NCI-H446 treated with DMSO at 0.1 percent for 48 hours (cell line): ENCODE measurements at places on chromosomes 6 and 20.

DNA sequence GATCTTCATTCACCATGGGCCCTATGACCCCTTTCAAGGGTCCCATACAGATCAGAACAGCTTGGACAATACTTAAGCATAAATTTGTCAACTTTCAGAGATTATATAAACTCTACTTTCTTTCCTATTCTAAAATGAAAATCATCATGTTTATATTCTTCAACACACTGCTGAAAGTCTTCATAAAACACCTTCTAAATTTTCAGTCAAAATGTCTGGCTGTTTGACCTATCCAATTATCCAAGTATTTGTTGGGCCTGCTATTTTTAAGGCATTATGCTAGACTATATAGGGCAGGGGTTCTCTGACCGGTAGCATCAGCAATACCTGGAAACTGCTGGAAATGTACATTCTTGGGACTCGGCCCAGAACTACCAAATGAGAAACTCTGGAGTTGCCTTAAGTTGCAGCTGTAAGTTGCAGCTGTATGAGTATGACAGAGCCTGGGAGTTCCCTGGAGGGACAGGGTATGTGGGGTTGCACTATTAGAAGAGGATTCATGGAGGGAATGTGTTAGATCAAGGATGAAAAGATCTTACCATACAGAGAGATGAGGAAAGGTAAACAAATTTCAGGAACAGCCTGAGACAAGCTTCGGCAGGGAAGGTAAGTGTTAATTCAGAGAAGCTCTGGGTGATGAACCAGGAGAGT lies 293.0 kb downstream of the ADGB start:
- no peak for DNase-seq

DNA sequence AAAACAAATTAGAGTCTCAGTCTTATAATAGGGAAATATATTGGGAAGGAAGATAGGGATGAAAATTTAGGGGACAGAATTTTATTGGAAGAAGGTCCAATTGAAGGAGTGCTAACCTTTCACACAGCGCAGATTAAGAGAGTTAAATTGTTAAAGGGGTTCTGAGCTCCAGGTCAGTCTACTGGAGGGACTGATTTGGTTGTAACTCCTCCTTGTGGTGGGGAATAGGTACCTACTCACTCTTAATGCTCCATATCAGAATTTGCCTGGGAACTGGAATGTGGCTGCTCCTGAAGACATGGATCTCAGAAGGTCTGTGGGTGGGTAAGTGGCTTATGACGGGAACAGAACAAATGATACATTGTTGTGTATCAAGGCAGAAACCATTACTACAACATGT lies 143.5 kb downstream of the FLRT3 start:
- no peak for DNase-seq

DNA sequence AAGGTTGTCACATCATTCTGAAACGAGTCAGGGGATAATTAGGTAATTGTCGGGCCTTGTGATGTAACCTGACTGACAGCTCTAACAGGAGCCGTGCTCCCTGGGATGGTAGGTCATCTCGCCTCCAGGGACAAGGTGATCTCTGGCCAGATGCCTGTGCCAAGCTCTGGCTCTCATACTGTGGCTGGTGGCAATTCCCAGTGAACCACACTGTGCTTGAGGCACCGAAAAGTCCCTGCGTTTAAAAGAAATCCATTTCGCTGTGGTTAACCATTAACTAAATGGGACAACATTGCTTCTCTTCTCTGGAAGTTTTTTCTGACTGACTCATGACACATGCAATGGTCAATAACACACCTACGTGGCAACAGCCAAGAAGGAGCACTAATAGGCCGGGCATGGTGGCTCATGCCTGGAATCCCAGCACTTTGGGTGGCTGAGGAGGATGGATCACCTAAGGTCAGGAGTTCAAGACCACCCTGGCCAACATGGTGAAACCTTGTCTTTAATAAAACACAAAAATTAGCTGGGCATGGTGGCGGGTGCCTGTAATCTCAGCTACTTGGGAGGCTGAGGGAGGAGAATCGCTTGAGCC lies 669.2 kb downstream of the PRKN start:
- DNase-seq = no peak

DNA sequence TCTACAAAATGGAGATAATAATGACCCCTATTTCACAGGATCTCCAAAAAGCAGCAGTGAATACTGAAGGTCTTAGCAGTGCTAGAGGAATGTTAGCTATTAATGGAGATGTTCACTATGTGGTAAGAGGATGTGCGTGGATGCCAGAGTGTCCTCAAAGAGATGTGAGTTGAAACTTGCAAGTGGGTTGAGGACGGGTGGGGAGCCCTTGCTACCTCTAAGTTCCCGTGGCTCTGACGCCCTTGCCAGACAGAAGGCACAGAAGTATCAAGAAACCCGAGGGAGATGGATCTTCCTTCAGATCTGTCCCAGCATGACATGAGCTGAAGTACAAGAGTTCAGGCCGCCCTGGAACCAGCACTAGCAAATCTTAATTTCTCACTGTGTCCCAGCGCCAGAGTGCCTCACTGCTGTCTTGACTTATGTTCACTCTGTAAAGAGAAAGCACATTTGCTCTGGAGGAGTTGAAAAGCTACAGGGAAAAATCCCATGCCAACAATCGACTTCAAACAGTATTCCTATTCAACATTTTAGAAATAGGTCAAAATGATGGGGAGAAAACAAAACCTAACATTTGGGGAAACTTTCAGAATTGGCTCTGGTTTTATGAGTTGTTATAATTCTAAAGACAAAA lies 59.5 kb downstream of the FYN start:
- no peak for DNase-seq

GRCh38 chr6:112539355-112539754 lies 192.2 kb downstream of the RFPL4B start:
- DNase-seq = no peak

DNA sequence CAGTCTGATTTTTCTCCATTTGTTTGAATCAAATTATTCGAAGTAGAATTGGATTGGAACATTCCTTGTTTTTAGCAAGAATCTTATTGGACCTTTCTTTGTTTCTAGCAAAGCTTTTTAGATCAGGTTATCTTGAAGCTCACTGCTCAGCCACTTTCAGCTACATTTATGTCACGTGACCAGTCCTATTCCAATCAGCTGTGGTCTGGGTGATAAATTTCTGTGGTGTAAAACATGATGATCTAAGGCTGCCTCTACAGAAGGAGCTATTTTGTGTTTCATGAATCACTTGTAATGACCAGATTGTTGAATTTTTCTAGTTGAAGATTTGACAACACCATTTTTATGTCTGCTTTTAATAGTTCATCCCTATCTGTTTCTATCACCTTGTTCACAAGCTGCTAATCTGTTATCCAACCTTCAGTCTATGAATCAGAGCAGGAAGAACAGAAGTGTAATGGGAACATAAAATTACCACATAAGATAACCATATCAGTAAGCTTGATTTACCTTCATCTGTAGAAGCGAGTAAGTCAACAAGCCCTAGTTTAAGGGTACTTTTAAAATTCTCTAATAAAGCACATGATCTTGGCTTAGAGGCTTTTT lies 101.0 kb upstream of the MAP3K7 start:
- DNase-seq = no peak

DNA sequence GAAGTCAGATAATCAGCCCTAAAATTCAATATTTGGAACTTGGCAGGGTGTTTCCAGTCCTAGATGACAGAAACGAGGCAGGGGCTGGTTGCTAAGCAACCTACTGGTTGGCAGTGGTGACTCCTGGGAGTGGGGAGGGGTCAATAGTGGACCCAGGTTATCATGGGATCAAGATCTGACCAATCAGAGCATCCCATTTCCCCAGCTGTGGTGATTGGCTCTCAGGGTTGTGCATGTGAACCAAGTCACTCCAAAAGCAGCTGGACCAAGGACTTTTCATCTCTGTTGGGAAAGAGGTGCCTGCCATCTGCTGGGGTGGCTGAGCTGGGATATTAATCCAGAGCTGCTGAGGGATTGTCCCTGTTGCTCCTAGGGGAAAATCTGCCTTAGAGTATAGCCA lies 253.4 kb downstream of the PREX1 start:
- peak; percentile 54 for DNase-seq

DNA sequence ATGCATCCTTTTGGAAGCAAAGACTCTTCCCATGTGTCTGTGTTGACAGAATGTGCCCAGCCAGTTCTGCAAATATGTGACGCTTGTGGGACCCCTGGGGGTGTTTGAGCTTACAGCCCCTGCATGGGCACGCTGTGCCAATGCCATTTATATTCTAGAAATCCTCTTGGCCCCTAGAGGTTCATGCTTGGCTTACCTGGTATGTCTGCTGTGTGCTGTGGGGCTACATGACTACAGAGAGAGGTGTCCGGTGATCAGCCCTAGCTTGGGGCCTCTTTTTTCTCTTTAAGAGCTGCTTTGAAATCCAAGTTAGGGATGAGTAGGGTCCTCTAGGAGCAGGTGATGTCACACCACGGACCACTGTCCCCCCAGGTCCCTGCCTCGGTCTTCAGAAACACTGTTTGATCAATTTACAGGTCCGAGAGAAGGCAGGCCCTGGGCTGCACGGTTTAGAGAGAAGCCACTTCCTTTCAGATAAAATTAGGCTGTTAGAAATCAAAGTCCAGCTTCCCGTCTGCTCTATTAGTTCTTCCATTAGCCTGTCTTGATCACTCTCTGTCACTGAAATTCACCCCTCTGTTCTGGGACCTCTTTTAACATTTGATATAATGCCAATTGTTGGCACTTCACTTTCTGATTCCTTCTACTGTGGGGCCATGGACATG lies 26.5 kb downstream of the BCAS4 start:
- DNase-seq = no peak

DNA sequence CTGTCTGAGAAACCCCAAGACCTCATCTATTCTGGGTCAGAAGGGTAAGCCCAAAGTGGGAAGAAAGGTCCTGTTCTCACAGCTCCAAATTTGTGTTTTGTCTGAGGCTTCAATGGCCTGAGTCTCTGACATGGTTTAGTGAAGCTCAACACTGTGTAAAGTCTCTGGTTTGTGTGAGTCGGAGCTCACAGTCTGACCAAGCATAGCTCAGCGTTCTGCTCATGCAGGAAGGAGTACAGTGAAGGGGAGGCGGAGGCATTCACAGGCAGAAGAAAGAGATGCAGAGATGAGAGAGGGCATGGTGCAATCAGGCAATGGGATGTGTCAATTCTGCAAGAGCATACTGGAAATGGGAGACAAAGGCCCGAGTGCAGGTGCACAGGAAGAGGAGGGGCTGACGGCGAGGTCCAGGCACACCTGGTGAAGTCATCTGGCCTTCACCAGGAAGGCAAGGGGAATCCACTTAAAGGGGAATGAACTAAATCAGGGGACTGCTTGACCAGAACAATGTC lies 463.0 kb upstream of the AGPAT4 start:
- no peak for DNase-seq

DNA sequence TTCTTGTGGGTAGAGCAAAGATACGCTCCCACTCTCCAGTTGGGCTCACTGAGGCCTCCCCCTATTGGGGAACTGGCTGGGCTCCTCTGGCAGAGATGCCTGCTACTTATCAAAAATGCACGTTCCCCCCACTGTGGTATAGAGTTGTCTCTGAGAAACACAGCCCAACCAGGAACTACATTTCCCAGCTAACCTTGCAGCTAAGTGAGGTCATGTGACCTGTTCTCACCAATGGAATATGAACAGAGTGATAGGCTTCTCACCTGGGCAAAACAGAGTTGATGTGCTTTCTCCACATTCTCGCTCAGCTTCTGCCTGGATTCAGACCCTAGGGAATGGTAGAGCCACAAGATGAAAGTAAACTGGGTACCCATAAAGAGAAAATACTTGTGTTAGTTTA lies 49.1 kb upstream of the PTPRT start:
- DNase-seq = no peak
